ENCODE measurements at places on chromosomes 7 and 10. TPM values are rescaled to one million over a fixed set of nuclear protein-coding genes. Genes with fewer than 3 reads are reported as not detected.

- no peak for DNase-seq
These were observed 43.2 kb upstream of the LRGUK start for GRCh38 chr7:134083766-134084487.

The LIMK1 gene
- polyA plus RNA-seq, result 18.2 TPM

DNA sequence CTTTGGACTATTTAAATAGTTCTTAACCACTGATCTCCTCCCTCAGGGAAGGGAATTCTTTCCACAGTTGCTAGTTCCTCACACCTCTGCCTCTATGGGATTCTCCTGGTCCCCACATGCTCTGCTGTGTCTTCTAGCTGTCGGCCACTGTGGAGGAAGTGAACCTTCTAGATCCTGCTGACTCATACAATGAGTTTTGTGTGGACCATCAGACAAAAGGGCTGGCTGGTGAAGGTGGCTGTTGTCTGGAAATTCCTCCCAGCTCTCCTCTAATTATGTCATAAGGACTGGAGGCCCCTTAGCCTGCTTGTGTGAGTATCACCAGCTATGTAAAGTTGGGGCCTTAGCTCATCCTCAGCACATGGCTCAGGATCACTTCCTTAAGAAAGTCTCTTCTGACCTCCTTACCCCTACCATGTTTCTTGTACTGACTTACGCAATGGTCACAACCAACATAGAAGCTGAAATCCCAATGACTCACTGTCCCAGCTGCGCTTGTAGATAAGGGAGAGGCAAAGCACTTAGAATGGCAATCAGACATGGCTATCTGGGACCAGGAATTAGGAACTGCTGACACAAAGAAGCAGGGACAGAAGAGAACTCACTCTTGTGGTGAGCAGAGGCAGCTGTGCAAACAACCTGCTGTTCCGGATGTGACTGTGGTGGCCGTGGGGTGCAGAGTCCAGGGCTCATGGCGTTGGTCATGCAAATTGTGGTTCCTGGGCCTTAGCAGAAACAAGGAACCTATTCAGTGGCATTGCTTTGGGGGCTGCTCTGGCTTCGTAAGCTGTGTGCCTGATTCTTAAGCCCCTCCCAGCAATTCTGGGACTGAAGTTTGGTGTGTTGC, 2.5 kb upstream of the MACC1 start:
- no peak for DNase-seq

GRCh38 chr7:44324204-44324480, 1.3 kb downstream of the CAMK2B start:
- DNase-seq, result no peak

The NRF1 gene
- polyA plus RNA-seq, result 22.1 TPM

- DNase-seq, result no peak
These were observed 234.5 kb upstream of the TCF7L2 start for GRCh38 chr10:112715581-112715980.

The GRID2IP gene
- 0.81 TPM for polyA plus RNA-seq

The CNPY4 gene
- 41.4 TPM for polyA plus RNA-seq

GRCh38 chr10:70622981-70623844, 20.7 kb upstream of the PRF1 start:
- no peak for DNase-seq

The HOXA9 gene
- 1.2 TPM for polyA plus RNA-seq

GRCh38 chr10:50610368-50610767, 13.4 kb downstream of the SGMS1 start:
- DNase-seq, result peak; percentile 82

GRCh38 chr10:86349474-86349873, 17.1 kb downstream of the GRID1 start:
- DNase-seq, result no peak

DNA sequence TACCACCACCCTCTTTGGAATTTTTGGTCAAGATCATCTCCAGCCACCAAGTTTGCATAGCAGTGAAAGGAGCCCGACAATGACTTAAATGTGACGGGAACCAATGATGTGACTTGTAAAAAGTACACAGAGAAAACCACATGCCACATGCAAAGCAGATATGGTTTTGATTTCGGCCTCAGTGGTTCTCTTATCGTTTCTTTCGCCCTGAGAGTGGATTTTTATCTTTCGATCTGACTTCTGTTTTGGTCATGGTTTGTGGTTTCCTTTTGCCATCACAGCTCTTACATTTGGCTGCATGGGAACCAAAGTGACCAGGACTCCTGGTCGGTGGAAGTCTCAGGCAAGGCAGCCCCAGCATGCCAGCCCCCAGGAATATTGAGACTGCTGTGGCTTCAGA, 31.5 kb downstream of the TCF7L2 start:
- DNase-seq, result no peak
